ENCODE measurements at places on chromosomes 6 and 20. TPM values are rescaled to one million over a fixed set of nuclear protein-coding genes. Genes with fewer than 3 reads are reported as not detected.

- no peaks in the 10 kb centered on the region for H3K36me3 ChIP-seq
- DNase-seq: peak; percentile 14
- H3K4me1 ChIP-seq: no peaks in the 10 kb centered on the region
- H3K4me3 ChIP-seq: no peak overlapping the region
Measured at GRCh38 chr6:150510576-150510975, 89.1 kb upstream of the PLEKHG1 start.

DNA sequence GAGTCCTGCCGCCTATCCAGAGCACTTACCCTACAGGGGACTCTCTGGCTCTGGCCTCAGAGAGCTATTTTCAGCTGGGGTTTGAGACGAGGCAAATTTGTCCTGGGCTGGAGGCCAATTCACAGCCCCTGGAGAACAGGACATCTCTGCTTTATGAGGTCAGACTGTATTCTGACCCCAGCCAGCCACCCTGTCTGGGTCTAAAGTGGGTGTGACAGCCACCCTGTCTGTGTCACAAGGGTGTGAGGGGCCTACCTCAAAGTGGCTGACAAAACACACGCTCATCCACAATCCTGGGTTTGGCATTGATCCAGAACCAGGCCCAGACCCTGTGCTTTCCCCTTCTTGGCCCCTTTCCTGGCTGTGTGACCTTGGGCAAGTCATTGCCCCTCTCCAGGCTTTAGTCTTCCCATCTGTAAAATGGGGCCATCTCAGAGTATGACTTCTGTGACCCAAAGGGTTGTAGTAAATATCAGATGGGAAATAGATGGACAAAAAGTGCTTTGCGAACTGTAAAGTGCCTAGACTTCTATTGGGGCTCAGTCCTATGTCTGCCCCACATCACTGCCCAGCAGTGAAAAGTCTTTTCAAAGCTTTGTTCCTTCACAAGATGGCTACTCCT lies 44.1 kb upstream of the TGM2 start:
- H3K36me3 ChIP-seq: no peaks in the 10 kb centered on the region
- H3K4me1 ChIP-seq: peaks cover 8% of the 10 kb centered on the region
- no peak overlapping the region for H3K27ac ChIP-seq

- no peak overlapping the region for H3K27ac ChIP-seq
- DNase-seq: peak; percentile 12
- no peak overlapping the region for H3K4me3 ChIP-seq
- no peaks in the 10 kb centered on the region for H3K27me3 ChIP-seq
- no peaks in the 10 kb centered on the region for H3K36me3 ChIP-seq
Measured at GRCh38 chr6:109243863-109244825, 138.1 kb downstream of the CD164 start.

GRCh38 chr20:36784116-36784515 lies 10.6 kb upstream of the DSN1 start:
- DNase-seq: no peak
- no peak overlapping the region for H3K4me3 ChIP-seq

DNA sequence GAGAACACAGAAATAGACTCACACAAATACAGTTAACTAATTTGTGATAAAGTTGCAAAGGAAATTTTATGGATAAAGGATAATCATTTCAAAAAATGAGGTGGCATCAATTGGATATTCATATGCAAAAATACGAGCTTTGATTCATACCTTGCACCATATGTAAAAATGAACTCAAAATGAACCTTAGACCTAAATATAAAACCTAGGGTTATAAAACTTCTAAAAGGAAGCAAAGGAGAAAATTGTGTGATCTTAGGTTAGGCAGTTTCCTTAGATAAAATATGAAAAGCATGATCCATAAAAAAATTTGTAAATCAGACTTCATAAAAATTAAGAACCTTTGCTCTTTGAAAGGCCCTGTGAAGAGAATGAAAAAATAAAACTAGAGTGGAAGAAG lies 85.5 kb downstream of the F13A1 start:
- H3K4me3 ChIP-seq: no peak overlapping the region
- DNase-seq: no peak
- H3K27ac ChIP-seq: no peak overlapping the region
- H3K4me1 ChIP-seq: no peaks in the 10 kb centered on the region
- no peaks in the 10 kb centered on the region for H3K27me3 ChIP-seq

Gene BMP6
- 5.4 TPM for total RNA-seq

Gene SLPI
- total RNA-seq: 70.1 TPM

DNA sequence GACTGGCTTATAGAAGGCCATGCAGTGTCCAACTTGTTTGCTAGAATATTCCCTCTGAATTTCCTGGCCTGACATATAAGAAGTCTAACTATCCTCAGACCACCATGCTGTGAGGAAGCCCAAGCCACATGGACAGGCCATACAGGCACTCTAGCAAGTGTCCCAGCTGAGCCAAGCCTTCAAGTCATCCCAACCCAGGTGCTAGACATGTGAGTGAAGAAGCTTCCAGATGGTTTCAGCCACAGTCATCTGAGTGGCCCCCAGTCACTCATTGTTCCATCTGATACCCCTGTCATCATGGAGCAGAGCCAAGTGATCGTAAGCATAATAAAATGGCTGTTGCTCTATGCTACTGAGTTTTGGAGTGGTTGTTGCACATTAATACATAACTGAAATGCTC lies 46.0 kb upstream of the INSM1 start:
- DNase-seq: peak; percentile 60
- H3K27ac ChIP-seq: no peak overlapping the region
- H3K4me3 ChIP-seq: no peak overlapping the region
- H3K36me3 ChIP-seq: no peaks in the 10 kb centered on the region
- no peaks in the 10 kb centered on the region for H3K4me1 ChIP-seq
- H3K27me3 ChIP-seq: peaks cover 5% of the 10 kb centered on the region

Gene AMD1
- 46.2 TPM for total RNA-seq

DNA sequence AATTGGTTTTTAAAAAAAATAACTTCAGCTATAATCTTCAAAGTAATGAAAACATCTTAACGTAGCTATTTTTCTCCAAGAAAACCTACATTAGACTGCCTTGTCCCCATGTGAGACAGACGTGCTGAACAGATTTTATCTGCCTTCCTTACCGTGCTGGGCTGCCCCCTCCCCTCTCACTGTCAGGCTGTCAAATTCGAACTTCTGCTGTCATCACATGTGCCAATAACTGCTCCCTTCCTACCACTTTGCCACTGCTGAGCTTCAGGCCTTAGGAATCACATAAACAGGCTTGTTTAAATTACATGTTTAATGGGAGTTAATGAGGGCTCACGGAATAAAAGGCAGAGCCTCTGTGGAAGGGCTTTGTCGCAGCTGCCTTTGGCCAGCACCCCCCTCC lies 77.0 kb upstream of the NHSL1 start:
- no peak overlapping the region for H3K27ac ChIP-seq
- H3K36me3 ChIP-seq: no peaks in the 10 kb centered on the region
- no peak overlapping the region for H3K4me3 ChIP-seq
- H3K4me1 ChIP-seq: peaks cover 3% of the 10 kb centered on the region
- DNase-seq: no peak

Gene PPIL6
- 9.2 TPM for total RNA-seq

DNA sequence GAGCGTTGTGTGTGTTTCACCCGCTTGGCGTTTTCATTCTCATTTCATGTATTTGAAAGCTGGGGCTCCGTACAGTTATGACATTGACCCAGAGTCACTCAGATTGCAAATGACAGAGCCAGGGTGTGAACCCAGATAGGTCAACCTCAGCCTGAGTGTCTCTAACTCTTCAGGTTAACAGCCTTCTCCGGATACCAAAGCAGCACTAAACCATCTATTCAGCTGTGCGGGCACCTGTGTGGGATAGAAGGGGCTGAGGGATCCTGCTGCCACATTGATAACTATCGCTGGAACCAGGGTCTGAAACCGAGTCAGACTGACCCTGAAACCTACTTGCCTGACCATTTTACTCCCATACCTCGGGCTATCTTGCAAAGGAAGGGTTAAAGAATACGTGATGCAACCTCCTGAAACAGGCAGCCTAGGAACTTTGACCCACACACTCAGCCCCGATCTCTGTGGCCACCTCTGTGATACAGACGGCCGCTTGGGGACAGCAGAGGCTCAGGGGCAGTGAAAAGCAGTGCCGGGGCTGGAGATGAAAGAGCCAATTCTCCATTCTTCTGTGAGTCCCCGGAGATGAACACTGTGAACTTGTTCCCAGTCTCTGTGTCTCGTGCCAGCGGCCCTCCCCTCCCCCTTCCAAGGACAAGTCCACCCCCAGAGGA lies 233.5 kb upstream of the QKI start:
- H3K27ac ChIP-seq: no peak overlapping the region
- H3K36me3 ChIP-seq: no peaks in the 10 kb centered on the region
- H3K27me3 ChIP-seq: no peaks in the 10 kb centered on the region
- H3K4me1 ChIP-seq: peaks cover 14% of the 10 kb centered on the region
- peak; percentile 89 for DNase-seq

DNA sequence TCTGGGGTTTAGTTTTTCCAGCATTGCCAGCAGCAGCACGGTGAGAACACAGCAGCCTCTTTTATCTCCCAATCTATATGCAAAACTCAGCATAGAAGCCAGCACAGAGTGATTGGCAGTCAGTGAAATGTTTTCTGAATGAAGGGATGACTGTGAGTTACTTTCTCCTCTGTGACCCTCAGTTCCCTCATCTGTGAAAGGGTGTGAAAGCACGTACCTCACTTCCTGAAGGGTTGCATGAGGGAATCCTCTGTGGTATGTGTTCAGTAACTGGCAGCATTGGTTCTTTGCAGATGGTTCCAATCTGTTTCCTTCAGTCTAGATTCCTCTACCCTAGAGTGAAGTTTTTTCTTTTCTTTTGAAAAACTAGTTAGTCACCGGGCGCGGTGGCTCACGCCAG lies 40.0 kb downstream of the EFCAB8 start:
- no peak overlapping the region for H3K27ac ChIP-seq
- H3K27me3 ChIP-seq: no peaks in the 10 kb centered on the region
- no peak overlapping the region for H3K4me3 ChIP-seq

DNA sequence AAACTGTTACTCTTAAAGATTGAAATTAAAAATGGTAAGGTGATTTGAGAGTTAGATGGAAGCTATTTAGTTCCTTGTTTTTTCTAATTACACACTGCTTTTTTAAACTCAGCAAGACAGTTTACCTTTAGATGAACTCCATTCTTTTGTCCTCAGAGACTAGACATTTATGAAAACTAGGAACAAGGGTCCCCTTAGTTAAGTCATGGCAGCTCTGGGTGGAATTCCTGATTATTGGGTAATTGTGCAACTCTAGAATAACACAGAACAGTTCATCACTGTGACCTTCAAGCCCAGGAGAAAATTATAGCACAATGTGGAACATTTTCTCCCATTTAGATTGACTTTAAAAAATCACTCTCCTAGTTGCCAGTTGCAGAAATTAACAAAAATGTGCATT lies 251.7 kb downstream of the NKAIN2 start:
- H3K4me3 ChIP-seq: no peak overlapping the region
- no peaks in the 10 kb centered on the region for H3K4me1 ChIP-seq
- no peak overlapping the region for H3K27ac ChIP-seq
- H3K36me3 ChIP-seq: no peaks in the 10 kb centered on the region

DNA sequence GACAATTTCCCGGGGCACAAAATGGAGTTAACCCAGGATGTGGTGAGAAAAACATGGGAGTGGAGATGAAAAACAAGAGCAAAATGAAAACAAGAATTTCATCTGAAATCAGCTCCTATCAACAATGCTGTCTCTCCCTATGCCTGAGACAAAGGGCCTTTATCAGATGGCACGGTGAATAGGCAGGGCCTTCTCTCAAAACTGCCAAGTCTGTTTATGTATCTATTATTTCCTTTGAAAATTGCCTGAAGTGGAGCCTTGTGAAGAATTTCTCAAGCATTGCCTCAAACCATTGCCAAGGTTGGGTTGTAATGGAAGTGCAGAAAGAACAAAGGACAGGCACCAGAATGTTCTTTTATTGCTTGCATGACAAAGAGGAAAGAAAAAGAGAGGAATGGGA lies 74.7 kb downstream of the BTBD3 start:
- H3K27me3 ChIP-seq: no peaks in the 10 kb centered on the region
- no peaks in the 10 kb centered on the region for H3K36me3 ChIP-seq
- H3K27ac ChIP-seq: no peak overlapping the region
- no peak for DNase-seq
- no peak overlapping the region for H3K4me3 ChIP-seq

Gene HMGN3
- 61.0 TPM for total RNA-seq

Gene NTSR1
- 0.83 TPM for total RNA-seq

Gene TRMT6
- total RNA-seq: 9.5 TPM

DNA sequence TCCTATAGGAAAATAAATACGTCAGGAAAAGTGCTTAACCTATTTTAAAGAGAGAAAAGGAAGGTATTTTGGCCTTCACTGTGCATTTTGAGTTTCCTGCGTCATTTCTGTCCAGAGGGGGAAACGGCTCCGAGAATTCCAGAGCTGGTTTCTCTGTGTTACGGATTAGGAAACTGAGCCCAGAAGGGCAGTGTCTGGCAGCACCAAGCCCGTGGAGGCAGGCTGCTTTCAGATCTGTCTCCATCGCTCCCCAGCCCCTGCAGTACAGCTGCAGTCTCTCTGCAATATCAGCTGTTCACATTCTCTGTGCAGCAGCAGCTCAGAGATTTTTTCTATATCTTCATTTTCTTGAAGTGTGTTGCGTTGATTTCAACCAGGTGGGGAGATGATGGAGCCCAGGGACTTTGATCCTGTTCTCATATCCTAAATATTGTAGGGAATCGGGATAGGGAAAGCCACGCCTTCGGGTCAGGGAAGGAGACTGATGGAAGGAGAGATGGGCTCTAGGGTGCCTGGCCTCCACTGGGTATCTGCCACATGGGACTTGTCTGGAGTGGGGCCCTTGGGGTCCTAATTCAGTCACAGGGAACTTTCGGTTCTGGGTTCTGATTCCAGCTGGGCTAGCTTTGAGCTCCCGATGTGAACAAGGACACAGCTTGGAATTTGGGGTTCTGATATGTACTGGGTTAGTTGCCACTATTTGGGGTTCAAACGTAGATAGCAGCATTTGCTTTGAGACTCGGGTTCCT lies 2.8 kb downstream of the ANKRD60 start:
- peaks cover 13% of the 10 kb centered on the region for H3K27me3 ChIP-seq
- H3K36me3 ChIP-seq: no peaks in the 10 kb centered on the region
- no peak for DNase-seq
- peaks cover 12% of the 10 kb centered on the region for H3K4me1 ChIP-seq
- no peak overlapping the region for H3K4me3 ChIP-seq

Gene ARFGEF3
- 3.3 TPM for total RNA-seq

DNA sequence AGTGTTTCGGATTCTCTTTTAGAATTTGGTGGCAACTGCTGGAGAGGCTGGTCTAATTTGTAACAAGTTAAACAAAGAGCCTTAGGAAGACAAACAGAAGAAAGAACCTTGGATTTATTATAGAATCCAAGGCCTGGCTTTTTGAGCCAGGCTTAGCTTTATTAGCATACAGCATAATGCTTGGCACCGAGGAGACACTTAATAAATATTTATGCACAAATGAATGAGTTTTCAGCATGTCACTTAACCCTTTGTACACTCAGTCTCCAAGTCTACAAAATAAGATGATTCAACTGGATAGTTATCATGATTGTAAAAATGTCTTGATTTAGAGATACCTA lies 38.2 kb upstream of the AFDN start:
- no peaks in the 10 kb centered on the region for H3K36me3 ChIP-seq
- H3K27me3 ChIP-seq: no peaks in the 10 kb centered on the region
- no peak overlapping the region for H3K4me3 ChIP-seq
- H3K27ac ChIP-seq: no peak overlapping the region
- no peak for DNase-seq

Data from esophagus muscularis mucosa (tissue), 4 donors.